Skeletal muscle cell (primary cell): ENCODE measurements at places on chromosomes 13 and 19.

DNA sequence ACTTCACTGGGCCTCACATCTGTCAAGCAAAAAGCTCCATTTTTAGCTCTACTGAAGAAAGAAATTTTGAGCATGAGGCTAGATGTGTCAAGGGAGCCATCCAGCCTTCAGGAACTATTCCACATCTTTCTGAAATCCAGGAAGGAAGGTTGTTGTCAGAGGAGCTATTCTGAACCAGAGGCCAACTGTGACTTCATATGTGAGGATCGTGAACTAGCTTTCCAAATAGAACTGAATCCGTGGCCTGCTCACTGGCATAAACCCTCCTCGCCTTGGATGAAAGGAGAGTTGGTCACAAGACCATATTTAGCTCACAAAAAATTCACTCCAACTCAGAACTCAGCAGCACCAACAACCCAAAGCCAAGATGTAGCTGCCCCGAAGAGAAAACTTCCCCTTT lies 195.8 kb downstream of the FOXO1 start:
- DNase-seq = no peak

GRCh38 chr13:102606537-102607309 lies 9.9 kb downstream of the TPP2 start:
- DNase-seq = no peak

DNA sequence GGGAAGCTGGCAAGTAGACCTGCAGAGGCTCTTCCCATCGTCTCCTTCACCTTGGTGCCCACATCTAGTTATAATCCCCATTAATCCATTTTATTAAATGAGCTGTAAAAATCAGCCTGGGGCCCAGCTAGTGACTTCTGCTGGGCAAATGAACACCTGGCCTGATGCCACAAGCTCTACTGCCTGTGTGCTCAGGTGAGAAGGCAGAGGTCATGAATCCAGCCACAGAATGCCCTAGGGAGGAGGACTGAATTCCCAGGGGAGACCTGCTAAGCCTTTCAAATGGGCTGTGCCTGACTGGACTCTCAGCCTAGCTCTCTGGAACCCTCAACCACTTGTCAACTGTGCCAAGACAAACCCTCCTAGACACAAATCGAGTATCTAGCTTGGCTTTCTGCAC lies 74.0 kb downstream of the PDS5B start:
- no peak for DNase-seq

DNA sequence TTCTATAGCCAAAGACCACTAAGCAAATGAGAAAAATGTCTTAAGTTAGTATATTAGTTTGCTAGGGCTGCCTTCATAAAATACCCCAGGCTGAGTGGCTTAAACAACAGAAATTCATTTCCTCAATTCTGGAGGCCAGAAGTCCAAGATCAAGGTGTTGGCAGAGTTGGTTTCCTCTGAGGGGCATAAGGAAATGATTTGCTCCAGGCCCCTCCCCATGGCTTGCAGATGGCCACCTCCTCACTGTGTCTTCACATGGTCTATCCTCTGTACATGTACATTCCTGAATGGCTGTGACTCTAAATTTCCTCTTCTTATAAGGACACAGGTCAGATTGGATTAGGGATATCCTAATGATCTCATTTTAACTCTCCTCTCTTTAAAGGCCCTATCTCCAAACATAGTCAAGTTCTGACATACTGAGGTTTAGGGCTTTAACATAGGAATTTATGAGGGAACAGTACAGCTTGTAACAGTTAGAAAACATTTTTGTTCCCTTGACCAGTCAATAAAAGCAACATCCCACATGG lies 307.4 kb downstream of the DIAPH3 start:
- no peak for DNase-seq

DNA sequence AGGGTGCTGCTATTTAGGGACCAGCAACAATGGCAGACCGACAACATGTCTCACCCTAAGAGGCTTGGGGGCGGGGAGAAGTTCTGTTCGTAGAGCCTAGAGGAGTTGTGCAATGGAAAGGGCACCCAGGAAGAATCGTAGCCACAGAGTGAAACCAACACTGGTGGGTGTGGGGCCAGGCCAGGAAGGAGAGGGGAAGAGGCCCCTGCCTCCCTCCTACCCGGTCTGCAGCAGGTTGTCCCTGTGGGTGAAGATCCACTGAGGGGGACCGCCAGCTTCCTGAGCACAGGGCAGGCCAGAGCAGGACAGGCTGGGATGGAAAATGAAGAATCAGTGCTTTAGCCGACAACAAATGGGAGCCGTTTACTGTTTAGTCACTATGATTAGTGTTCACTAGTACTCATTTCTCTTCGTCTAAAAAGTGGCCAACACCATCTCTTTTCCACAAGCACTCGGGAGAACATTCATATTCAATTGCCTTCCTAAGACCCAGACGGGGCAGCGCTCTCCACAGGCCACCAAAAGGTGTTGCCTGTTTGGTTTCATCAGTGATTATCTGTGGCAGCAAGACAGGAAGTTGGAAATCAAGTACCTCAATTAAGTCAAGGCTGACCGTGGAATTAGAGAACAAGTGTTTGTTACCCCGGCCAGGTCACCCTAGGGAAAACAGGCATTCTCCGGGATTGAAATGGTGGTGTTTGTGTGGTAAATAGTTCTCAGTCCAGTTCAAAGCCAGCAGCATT lies 1.1 kb upstream of the ATP11A start:
- no peak for DNase-seq

- no peak for DNase-seq
These were observed 58.5 kb downstream of the DNAJC15 start for GRCh38 chr13:43081866-43082265.

DNA sequence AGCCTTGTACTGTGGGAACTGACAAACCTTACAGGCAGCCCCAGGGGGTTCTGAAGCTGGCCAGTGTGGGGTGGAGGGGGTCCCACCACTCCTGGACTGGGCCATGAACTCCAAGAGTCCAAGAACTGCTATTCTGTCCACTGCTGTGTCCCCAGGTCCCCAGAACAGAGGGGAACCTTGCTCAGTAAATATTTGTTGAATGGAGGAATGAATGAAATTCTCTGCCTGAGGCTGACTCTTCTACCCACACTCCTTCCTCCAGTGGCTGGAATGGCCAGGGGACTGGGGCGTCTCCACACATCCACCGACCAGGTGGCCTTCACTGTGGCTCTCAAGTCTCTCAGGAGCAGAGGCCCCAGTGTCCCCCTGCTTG lies 11.6 kb downstream of the WIZ start:
- no peak for DNase-seq

DNA sequence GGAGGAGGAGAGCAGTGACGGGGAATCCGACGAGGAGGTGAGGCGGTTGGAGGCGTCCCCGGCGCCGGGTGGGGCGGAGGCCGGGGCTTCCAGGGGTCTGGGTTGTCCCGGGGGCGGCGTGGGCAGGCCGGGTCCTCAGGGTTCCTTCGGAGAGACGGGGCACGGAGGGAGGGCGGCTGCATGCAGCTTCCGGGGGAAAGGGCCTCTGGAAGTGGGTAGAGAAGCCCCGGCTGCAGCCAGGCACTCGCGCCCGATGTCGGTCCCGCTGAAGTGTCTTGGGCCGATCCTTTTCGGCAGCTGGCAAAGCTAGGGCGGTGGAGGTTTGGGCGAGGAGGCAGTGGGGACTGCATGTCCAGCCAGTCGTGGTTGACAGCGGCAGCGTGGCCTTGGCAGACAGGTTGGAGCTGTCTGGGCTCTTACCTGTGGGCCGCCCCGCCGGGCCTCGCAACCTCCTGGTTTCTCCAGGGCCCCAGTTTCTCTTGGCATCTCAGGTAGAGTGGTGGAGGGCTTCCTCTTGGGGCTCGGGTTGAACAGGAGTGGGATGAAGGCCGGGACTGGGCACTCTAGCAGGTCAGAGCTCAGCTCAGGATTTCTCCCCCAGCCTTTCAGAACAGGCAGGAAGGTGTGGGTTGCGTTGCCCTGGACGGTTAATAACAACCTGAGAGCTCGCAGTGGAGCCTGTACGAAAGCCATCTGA lies 690 bp downstream of the KMT2B start:
- DNase-seq = no peak

- DNase-seq = no peak
These were observed 523.2 kb downstream of the KLF12 start for GRCh38 chr13:73610799-73611592.

- no peak for DNase-seq
These were observed 711.6 kb upstream of the SLITRK6 start for GRCh38 chr13:86510792-86511191.

DNA sequence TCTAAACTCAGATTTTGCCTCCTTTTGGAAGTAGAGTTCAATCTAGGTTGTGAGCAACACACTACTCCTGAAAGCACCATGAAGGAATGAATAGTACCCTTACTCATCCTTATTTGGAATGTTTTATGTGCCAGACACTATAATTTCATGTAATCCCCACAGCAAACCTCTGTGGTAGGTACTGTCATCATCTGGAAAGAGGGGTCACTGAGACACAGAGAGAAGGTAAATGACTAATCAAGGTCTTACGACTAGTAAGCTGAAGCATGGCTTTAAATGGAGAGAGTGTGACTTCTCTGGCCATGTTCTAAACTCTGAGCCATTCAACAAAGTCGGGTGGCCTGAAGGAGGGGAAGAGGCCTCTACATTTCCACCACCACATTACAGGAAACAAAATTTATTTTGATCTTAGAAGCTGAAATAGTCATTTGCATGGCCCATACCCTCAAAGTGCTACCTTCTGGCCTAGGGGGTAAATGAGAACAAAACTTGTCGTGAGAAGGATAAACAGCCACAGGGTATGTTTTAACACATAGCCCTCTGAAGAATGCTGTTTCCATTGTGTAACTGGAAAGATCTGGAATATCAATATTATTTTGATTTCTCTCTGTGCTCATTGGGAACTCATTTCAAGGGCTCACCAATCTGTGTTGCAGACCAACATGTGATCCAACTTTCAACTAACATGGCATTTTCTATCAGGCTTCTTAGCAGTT lies 180.8 kb upstream of the RFC3 start:
- DNase-seq = no peak

GRCh38 chr19:16627193-16627927 lies 644 bp downstream of the MED26 start:
- DNase-seq = no peak

DNA sequence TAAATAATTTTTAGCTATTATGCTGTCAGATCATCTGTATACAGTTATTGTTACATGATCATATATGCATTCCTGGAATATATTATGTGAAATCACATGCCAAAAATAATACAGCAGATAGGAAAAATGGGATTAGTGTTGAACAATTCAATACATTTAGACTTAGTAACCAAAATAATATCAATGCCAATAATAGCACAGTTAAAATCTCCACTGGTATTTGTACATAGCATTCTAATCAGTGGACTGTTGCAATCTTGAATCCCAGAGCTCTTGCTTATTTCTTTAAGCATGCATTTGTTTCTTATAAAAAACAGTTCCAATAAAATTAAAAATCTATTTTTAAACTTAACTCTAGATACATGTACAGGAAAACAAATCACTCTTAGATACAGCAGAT lies 2772.2 kb downstream of the PCDH9 start:
- peak; percentile 36 for DNase-seq

DNA sequence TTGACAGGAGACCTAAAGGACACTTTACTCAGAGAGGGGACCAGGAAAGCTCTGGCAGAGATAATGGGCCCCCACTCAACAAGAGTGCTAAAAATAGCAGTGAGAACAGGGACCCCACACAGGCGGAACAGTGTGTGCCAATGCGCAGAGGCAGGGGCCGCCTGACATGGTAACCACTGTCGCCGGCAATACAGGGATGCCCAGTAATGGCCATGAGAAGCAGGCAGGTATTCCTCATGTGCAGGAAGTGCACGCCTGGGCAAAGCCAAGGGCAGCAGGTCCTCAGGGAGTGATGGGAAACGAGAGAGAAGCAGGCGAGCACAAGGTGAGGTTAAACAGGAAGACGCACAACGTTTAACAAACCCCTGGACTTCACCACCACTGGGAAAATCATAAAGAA lies 757.1 kb downstream of the LIG4 start:
- DNase-seq = no peak

DNA sequence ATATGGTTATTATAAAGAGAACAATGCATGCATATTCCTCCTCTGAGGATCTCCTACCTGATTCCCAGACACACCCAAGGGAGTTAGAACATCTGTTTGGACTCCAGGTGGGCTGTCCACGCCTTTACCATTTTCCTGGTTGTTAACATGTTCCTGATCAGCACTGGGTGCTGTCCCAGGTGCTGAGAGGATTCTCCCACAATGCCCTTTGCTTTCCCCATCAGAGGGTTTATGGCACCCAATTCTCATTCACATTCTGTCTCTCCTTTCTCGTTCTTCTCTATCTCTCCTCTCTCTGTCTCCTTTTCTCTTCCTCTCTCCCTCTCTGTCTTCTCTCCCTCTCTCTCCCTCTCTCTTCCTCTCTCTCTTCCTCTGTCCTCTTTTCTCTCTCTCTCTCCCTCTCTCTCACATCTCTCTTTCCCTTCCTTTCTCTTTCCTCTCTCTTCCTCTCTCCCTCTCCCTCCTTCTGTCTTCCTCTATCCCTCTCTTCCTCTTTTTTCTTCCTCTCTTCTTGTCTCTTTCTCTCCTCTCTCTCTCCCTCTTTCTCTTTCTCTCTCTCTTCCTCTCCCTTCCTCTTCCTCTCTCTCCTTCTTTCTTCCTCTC lies 3.3 kb upstream of the RDH13 start:
- no peak for DNase-seq

GRCh38 chr19:3207461-3208242 lies 16.8 kb upstream of the CELF5 start:
- no peak for DNase-seq

DNA sequence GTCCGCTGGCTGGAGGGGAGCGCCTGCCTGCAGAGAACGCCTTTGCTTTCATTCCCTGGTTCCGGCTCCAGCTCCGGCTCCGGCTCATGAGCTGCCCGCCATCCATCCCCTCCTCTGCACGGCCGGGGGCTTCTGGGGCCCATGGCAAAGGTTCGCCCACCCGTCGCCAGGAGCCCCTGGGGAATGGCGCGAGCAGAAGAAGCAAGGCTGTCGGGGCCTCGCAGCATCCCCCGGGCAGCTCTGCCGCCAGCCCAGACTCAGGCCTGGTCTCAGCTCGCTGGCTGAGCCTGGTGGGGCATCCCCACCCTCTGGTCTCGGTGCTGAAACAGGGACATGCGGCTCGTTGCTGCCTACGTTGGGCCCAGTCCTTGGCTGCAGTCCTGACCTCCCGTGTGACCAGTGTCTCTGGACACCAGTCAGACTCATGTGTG lies 96.8 kb downstream of the KDM4B start:
- no peak for DNase-seq

- DNase-seq = no peak
These were observed 1.7 kb downstream of the NR2F6 start for GRCh38 chr19:17243830-17244617.
